Stimulated activated CD8-positive, alpha-beta memory T cell treated with anti-CD3 and anti-CD28 coated beads, Interleukin-4, amount 100 ng/mL, for 1 hour (primary cell): ENCODE measurements at places on chromosomes 7 and 10.

- no peak for DNase-seq
Measured at GRCh38 chr7:106848851-106849442, 16.1 kb upstream of the PIK3CG start.

GRCh38 chr7:57653262-57653830 lies 203.4 kb downstream of the ZNF716 start:
- DNase-seq = no peak

DNA sequence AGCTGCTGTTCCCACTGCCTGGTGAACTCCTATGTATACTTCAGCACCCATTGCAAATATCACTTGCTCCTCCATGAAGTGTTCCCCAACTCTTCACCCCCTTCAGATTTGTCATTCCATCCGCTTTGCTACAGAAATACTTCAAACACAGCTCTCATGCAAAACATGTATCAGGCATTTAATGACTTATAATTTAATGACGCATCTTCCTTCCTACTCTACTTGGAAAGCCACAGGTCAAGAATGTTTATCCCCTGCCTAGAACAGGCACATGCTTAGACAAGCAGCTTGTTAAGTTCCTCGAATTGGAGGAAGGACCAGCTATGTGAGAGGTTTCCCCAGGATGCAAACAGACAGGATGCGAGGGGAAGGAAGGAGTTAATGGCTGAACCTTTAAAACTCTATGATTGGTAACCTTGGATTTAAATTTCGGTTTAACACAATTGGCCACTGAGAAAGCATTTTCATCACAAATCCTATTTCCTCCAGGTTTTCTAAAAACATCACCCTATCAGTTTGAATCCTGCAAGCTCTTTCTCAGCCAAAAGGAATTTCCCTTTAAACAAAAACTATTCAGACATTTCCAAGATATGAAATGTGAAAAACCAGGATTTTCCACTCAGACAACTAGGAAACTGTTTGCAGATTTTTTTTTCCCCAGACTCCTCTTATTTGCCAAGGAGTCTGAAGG lies 11.5 kb downstream of the CREB3L2 start:
- no peak for DNase-seq

- DNase-seq = no peak
Measured at GRCh38 chr7:141320287-141320686, 230.9 kb upstream of the AGK start.

DNA sequence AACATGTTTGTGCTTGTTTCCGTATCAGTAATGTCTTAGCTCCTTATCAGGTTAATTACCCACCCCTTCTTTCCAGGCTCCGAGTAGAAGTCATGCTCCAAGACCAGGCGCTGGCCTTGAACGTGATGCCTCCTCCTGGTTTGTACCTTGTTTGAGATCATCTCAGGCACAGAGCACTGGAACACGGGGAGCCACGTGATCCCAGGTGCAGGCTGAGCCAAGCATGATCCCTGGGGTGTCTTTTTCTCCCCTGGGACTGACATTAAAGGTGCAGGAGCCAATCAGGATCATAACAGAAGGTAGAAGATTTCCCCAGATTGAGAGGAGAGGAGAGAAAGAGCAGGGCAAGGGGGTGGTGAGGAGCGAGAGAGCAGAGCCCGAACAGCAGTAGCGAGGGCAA lies 626.1 kb upstream of the GALNT17 start:
- no peak for DNase-seq

- no peak for DNase-seq
Measured at GRCh38 chr7:20193873-20194272, 23.3 kb downstream of the MACC1 start.

GRCh38 chr7:157752832-157753291 lies 416.1 kb downstream of the DNAJB6 start:
- no peak for DNase-seq

DNA sequence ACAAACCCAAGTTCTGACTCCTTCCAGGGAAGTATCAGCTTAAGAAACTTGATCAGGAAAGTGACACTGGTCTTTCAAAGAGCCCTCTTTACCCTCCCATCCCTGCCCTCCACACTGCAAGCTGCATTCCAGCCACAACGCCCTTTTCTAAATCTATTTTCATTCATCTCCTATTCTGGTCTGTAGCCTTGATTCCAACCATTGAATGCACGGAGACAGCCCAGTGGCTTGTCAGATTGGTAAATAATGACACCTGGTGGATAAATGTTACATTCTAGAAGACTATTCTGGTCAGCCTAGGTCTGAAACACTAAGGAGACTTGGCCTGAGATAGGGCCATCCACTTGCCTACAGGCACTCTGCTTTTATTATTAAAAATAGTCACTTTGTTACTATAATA lies 20.9 kb downstream of the MORN4 start:
- no peak for DNase-seq

DNA sequence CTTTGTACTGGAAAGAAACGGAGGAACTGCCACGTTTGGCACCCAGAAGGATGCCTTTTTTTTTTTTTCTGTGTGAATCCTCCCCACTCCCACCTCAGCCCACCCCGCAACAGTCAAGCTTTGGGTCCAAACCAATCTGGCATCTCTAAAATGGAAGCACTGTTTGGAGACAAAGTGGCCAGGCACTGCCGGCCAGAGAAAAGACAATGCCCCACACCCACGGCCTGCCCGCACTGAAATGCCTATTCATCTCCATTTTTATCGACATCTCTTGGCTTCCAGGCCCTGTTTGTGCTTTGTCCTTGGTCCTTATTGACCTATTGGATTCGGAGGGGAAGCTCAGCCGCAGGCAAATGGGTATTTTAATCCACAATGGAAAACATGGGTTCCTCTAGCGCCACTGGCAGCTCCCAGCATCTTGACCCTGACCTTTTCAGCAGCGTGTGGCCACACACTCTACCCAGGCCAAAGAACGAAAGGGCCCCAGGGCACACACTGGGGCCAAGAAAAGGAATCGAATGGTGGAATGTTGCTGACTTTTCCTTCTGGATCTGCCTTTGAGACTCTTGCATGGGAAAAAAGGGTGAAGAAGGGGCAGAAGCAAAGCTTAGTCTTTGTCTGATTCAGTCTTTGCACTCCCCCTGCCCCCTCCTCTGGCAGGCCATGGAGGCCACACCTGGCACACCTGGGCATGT lies 162.6 kb upstream of the CDCA7L start:
- no peak for DNase-seq

- no peak for DNase-seq
Measured at GRCh38 chr7:69691734-69692133, 93.5 kb downstream of the AUTS2 start.

- DNase-seq = no peak
Measured at GRCh38 chr7:105820363-105821066, 55.9 kb downstream of the ATXN7L1 start.

- no peak for DNase-seq
Measured at GRCh38 chr10:52314822-52315552, 906 bp downstream of the DKK1 start.

GRCh38 chr7:141079219-141079618 lies 5.4 kb downstream of the TMEM178B start:
- no peak for DNase-seq

GRCh38 chr7:35253710-35254495 lies at the start of gene TBX20:
TSS of gene TBX20 (minus strand) at chr7:35254100. CDS start at chr7:35253620, 480 bp downstream.
- DNase-seq = no peak
